OCI-M1 (cell line): ENCODE measurements at places on chromosomes 6 and 20.
A peak's percentile ranks its signal among the peaks of the same experiment; 100 is the strongest.

- DNase-seq: no peak
These were observed 2.5 kb downstream of the AAR2 start for GRCh38 chr20:36238760-36239159.

- no peak for DNase-seq
These were observed 512 bp downstream of the TTBK1 start for GRCh38 chr6:43243664-43244321.

- DNase-seq: no peak
These were observed 30.8 kb downstream of the WRNIP1 start for GRCh38 chr6:2795956-2796355.

GRCh38 chr6:139515511-139515910 lies 141.1 kb upstream of the CITED2 start:
- DNase-seq: no peak

DNA sequence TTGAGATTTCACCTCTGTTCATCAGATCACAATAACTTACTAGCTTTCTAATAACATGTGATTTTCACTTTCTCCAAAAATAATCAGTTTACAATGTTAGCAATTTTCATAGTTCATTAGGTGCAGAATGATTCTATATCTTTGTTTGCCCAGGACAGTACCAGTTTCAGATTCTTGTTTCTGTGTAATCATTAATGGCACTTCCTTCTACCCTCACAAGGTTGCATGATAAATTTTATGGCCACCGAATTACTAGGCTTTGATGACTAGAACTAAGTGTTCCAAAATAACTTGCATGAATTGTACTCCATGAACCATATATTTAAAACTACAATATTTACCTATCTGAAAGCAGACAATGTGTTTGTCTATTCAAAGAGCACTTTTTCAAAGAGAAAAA lies 442.3 kb downstream of the EPHA7 start:
- DNase-seq: no peak

GRCh38 chr20:6623989-6624388 lies 143.5 kb upstream of the BMP2 start:
- peak; percentile 62 for DNase-seq

DNA sequence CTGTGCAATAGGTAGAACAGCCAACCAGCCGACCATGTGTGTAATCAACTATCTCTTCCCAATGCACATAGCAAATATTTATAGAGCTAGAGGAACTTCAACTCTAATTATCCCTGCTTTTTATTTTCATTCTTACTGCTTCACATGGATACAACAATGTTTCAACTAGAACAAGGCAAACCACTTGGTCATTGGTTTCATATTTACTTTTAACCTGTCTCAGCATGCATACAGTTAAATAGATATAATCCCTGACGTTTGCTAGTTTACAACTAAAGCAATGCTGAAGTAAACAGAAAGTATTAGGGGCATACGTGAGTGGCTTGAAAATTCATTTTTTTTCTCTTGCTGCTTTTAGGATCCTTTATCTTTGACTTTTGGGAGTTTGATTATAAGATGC lies 318.5 kb upstream of the MAP3K7 start:
- no peak for DNase-seq

- DNase-seq: no peak
These were observed 1.3 kb downstream of the ARFGEF3 start for GRCh38 chr6:138162955-138163575.

GRCh38 chr20:21322921-21323331 lies 19.8 kb downstream of the XRN2 start:
- peak; percentile 13 for DNase-seq

- no peak for DNase-seq
These were observed 718.7 kb upstream of the ADGRB3 start for GRCh38 chr6:67916399-67916798.

DNA sequence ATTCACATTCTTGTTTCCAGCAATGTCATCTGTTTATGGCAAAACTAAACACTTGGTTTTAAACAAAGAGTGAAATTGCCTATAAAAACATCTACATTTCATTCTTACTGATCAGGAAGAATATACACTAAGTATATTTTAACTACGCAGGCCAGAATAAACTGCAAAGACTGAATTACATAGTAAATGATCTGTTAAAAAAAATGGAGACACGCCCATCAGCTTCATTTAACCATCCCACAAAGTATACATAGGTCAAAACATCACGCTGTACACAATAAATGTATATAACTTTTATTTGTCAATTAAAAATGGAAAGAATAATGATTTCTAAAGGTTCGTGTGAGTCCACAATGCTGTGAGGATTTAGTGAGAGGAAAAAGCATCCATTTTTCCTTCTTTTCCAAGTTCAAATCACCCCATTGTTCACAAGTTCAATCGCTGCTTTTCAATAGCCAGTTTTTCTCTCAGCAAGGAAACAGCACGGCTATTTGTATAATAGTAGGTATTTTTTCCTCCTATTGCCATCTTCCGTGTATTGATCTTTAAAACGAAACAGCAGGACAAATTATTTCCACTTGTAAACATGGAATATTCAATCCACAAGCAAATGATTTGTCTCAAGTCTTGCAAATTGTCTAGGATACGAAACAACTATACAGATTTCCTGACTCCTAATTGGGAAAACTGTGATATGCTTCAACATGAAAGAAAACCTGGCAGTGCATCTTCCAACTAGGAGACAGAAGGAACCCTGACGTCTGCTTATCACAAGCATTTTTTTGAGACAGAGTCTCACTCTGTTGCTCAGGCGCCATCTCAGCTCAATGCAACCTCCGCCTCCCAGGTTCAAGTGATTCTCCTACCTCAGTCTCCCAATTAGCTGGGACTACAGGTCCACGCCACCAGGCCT lies 10.6 kb downstream of the SFT2D1 start:
- DNase-seq: no peak

DNA sequence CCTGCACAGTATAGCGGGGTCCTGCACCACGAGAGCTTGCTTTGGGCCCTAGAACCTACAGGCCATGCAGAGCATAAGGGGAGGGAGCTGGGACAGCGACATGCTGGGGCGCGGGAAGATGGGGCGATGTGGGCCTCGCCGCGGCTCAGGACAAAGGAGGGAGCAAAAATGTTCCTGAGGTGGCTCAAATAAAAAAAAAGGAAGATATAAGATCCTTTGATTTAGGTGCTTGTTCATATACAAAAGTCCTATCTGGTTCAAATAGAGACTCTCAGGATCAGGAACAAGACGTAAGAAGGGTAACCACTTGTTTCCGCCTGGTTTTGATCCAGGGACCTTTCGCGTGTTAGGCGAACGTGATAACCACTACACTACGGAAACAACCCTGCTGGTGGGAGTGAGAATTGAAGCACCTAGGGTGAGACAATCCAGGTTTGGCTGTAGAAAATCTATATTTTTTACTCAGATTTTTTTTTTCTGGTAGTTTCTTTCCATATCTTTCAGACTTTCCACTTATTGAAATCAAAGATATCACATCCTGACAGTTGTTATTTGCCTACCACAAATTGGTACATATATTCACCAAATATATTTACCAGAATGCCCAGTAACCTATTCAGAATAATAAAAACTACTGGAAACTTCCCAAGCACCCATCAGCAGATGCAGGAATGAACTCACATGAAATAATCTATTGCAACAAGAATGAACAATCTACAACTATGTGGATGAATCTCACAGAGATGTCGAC lies 177.9 kb upstream of the ZNF184 start:
- peak; percentile 92 for DNase-seq

DNA sequence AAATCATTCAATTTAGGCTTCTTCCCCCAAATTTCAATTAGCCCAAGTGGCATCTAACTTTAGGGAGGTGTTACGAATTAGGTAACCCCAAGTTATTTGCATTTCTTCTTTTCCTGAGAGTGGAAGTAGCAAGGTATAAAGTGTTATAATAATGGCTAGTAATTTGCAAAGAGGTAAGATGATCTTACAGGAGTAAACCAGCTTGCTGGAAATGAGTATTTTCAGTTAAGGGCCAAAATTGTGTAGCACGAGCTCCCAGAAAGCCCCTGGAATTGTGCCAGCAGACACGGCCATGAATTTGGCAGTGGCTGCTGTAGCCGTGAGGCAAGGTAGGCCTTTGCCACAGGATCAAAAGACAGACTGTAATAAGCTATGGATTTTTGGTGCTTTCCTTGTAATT lies 38.0 kb downstream of the CITED2 start:
- DNase-seq: no peak

DNA sequence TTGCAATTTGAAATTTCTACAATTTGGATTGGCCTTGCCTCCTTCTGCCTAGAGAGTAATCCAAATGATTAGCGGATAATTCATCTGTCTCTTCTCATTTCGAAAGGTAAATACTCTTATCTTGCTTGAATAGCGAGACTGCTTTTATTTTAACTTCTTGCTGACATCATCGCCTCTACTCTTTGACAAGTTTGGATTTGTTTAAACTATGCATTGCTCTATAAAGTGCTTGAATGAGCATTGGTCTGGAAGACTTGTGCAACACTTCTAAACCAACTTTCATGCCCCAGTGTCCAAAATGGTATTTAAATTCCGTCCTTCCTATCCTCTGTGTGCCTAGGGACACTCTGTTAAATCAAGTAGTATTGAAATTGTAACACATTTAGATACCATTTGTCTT lies 384.1 kb upstream of the SLC35B3 start:
- DNase-seq: no peak

DNA sequence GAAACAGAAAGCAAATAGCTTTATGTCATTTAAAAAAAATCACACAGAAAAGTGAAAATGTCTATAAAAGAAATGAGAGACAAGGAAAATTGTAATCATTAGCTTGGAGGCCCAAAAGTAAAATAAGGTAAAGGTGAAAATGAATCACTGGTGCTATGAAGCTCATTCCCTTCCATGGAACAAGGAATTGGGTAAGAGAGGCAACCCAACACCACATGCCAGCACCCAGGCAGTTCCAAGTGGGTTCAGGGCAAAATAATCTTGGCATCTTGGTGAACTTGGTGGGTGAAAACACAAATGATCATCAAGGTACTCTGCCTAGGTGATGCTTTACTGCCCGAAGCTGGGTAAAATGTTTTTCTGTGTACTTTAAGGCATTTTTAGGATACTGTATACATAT lies 16.7 kb downstream of the CST4 start:
- no peak for DNase-seq

- DNase-seq: peak; percentile 61
These were observed 205.3 kb upstream of the CNR1 start for GRCh38 chr6:88371480-88371879.

DNA sequence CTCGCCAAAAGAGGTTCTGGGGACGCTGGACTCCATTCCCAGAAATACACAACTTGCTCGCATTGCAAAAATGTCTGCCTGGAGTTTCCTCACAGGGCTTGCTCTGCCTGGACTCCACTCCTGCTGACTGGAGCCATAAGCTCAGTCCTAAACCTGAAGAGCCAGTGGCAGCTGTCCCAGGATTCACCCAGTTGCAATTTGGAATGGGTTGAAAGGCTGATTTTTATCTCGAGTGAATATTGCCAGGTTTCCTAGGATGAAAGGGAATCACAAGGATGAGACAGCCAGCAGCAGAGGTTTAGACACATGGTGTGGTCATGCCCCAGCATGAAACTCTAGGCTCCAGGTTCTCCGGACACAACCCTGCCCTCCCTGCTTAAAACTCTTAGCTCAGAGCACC lies 223.3 kb downstream of the BMP7 start:
- no peak for DNase-seq

DNA sequence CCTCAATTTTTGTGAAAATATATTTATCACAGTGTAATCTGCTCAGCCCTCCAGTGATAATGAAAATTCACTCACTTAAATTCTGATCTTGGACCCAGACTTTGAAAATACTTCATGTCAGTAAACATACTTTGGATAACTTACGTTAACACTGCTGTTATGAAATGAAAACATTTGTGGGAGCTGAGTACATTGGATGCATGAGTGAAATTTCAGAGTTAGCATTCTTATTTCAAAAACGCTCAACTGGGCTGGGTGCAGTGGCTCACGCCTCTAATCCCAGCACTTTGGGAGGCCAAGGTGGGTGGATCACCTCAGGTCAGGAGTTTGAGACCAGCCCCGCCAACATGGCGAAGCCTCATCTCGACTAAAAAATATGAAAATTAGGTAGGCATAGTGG lies 196.4 kb downstream of the UTRN start:
- no peak for DNase-seq

- peak; percentile 64 for DNase-seq
These were observed 9.3 kb upstream of the ATG5 start for GRCh38 chr6:106334646-106335448.

GRCh38 chr20:58854638-58855471 lies 2.3 kb downstream of the GNAS start:
- DNase-seq: no peak

GRCh38 chr6:87982134-87982533 lies 65.5 kb upstream of the SPACA1 start:
- DNase-seq: peak; percentile 31

- no peak for DNase-seq
These were observed 96.1 kb downstream of the FOXO3 start for GRCh38 chr6:108656836-108657235.

DNA sequence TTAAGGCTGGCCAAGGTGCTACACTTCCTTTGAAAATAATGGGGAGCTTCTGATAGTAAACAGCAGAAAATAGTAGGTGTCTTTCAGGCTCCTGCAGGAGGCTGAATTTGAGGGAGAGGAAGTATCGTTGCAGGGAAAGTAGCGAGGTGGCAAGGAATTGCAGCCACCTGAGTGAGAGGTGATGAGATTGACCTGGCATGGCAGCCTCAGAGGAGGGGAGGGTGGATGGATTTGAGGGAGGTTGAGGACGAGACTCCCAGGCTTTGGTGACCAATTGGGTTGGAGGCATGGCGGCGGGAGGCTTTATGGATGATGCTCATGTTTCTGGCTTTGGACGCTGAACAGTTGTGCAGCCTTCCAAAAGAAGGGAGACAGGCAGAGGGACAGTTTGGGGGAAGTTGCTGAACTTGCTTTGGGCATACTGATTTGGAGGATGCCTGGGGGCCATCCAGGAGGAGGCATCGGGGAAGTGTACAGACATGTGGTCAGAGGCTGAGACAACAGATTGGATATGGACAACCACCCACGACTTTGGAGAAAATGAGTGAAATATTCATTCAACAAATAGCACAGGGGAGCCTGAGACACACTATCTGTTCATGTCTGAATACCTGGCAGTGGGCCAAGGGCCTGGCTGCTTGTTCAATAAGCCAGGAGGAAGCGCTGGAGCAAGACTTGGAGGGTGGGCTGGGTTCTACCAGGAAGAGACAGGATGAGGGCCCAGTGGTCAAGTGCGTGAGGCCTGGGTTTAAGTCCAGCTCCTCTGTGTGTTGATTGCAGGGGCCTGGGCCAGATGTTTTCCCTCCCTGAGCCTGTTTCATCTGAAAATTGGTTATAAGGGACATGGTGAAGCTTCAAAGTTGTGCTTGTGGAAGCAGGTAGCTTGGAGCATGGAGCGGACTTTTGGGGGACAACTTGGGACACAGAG lies 113.2 kb downstream of the CEBPB start:
- DNase-seq: peak; percentile 46

DNA sequence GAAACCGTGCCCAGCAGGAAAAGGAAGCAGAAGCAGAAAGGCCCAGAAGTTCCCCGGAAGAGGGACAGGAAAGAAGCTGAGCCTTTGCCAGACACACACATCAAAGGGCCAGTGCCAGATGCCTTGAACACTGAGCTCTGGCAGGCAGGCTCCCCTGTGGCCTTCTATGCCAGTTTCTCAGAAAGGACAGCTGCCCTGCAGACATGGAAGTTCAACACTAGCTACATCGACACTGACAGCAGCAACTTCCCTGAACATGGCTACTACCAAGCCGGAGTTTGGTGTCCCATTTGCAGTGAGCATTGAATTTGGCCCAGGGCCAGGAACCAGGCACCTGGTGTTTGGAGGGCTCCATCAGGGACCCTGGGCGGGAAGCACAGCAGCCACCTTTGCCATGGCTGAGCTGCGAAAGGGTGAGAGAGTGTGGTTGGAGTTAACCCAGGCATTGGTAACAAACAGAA lies 8.0 kb upstream of the RAET1E start:
- DNase-seq: no peak

- DNase-seq: no peak
These were observed 29.3 kb downstream of the GCM1 start for GRCh38 chr6:53119349-53119748.
